ENCODE measurements at places on chromosomes 3 and 15. TPM values are rescaled to one million over a fixed set of nuclear protein-coding genes. Genes with fewer than 3 reads are reported as not detected.
A peak's percentile ranks its signal among the peaks of the same experiment; 100 is the strongest.

- DNase-seq: no peak
Measured at GRCh38 chr3:139157161-139157932, 112.7 kb upstream of the PRR23C start.

DNA sequence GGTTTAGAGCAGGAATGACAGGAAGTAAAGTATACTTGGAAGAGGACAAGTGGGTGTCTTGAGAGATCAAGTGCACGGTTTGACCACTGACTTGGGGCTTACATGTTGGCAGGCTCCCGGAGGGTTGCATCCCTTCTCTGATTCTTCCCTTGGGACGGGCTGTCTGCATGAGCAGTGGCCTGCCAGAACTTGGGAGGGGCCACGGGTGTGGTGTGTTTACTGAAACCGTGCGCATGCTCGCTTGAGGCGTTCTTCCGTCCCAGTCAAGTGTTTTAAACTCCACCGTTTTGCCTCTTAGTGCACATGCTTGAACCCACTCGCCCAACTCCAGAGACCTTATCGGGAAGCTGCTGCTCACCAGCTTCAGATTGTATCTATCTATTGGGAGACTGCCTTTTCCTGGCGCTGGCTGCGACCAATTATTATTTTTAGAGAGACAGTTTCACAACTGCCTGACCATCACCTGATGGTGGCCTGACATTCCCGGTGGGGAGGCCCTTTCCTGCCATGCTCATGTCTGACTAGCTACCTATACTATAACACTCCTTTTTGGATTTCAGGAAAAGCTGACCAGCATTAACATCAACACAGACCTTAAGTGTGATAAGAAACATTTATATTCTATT, 14.9 kb upstream of the C3orf22 start:
- DNase-seq: no peak

GRCh38 chr15:94097552-94097951, 133.8 kb upstream of the MCTP2 start:
- DNase-seq: no peak

GRCh38 chr15:52783929-52784798, 6.0 kb downstream of the ONECUT1 start:
- DNase-seq: peak; percentile 33

FBXW12 gene
- total RNA-seq: not detected

GRCh38 chr3:4977001-4977852, 2.0 kb upstream of the BHLHE40 start:
- peak; percentile 82 for DNase-seq

GRCh38 chr3:146747928-146748327, 142.8 kb upstream of the PLSCR5 start:
- no peak for DNase-seq
